SK-N-SH treated with all-trans-retinoic acid at 6 μM for 48 hours (cell line): ENCODE measurements at places on chromosomes 12 and 14.
A peak's percentile ranks its signal among the peaks of the same experiment; 100 is the strongest.

GRCh38 chr12:127038761-127039160 lies 1228.2 kb upstream of the TMEM132C start:
- ATAC-seq: no peak

GRCh38 chr14:104110491-104111209 lies 25.1 kb downstream of the ASPG start:
- no peak for ATAC-seq

DNA sequence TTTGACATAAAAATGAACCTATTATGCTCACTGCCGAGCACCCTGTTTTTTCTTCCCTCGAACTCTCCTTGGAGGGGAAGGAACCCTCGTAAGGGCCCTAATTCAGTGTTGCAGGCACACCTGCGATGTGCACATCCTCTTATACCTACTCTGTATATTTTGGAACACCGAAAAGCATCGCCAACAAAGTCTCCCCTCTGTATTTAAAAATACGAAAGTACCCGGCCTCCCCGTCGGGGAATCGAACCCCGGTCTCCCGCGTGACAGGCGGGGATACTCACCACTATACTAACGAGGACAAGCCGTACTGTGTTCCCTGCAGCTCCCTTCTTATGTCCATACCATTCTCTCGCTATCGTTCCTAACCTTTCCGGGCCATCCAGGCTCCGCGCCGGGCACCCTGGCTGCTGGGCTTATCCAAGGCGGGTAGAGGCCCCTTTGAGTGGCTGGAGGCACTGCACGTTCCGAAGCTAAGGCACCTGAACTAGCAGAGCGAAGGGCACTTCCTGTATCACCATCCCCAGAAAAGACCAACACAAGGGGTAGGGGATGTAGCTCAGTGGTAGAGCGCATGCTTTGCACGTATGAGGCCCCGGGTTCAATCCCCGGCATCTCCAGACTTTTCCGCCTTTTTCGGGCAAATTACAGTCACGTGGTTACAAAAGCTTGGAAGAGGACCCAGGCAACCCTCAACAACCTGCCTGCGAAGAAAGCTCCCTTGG lies 25.1 kb upstream of the UBC start:
- ATAC-seq: peak; percentile 82

- ATAC-seq: peak; percentile 39
Observed at GRCh38 chr12:7638064-7638759, 27.5 kb downstream of the APOBEC1 start.

- ATAC-seq: no peak
Observed at GRCh38 chr12:124601706-124602105, 34.3 kb upstream of the NCOR2 start.

DNA sequence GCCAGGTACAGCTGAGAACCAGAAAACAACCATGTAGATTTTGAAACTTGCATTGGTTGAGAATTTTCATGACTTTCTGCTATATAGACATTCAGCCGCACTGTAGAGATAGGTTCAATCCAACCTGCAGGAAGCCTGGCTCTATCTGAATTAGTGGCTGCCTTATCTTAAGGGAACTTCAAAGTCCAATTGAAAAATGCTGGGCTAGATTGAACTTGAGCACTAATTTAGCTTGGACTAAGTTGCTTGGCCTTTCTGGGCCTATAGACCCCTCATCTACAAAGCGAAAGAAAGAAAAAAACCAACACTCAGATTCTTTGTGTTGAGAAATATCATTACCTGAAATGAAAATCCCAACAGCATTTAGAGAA lies 332.4 kb downstream of the NUAK1 start:
- no peak for ATAC-seq

- no peak for ATAC-seq
Observed at GRCh38 chr14:54498095-54498531, 9.3 kb upstream of the GMFB start.

GRCh38 chr14:38079268-38079667 lies 128.4 kb upstream of the SSTR1 start:
- ATAC-seq: no peak

DNA sequence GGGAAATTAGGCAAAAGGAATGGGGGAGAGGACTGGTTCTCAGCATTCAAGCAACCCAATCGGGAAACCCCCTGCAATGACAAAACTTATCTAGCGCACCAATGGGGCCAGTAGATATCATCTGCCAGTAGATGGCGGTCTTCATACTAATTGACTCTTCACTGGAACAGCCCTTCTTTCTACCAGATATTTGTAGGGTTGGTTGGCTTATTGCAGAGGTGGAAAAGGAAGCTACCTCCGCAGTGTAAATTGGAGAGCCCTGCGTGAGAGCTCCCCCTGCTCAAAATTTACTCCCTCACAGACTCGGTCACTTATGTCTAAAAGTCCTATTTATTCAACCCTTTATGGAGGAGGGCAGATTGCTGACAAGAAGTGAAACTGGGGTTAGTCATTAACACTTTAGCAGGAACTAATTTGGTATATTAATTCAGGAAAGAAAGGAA lies 166.1 kb upstream of the CCND2 start:
- ATAC-seq: peak; percentile 73

DNA sequence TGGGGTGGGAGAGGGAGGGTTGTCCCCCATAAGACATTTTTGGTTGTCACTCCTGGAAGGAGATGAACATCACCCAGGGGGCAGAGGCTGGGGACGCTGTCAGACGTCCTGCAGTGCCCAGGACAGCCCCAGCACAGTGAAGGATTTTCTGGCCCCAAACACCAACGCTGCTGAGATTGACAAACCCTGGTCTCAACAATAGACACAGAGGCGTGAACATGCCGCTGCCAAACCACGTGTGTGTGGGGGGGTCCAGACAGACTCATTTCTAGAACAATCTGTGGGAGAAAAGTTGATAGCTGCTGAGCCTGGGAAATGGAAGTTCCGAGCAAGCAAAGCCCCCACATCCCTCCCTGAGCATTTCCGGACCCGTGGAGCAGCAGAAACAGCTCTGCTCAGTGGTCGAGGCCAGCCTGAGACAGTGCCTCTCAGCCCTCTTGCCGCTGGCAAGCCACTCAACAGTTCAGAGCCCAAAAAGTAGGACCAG lies 43.8 kb upstream of the CLMN start:
- ATAC-seq: no peak

- ATAC-seq: peak; percentile 75
Observed at GRCh38 chr14:72736308-72736707, 157.6 kb downstream of the DPF3 start.

DNA sequence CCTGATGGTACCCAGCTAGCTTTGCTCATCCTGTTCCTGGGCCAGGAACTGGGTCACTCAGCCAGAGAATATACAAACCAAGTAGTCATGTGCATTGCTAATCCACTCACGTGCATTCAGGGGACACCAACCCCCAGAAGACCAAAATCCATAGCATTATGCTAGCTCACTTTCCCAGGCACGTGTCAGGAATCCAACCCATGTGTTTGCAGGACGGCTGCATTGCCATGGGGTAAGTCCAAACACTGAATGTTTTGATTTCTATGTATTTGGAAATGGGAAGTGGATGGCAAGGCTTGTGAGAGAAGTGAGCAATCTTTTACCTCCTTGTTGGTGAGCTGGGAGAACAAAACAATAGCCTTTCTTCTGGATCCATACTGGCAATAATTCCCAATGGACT lies 87.1 kb upstream of the FOXN3 start:
- no peak for ATAC-seq

GRCh38 chr12:105040476-105040875 lies 43.8 kb downstream of the ALDH1L2 start:
- ATAC-seq: no peak
